Upper lobe of left lung (tissue), 6 donors: ENCODE measurements at places on chromosomes 1 and 21.

GRCh38 chr1:163013826-163014600, 55.1 kb upstream of the RGS4 start:
- DNase-seq, result no peak

DNA sequence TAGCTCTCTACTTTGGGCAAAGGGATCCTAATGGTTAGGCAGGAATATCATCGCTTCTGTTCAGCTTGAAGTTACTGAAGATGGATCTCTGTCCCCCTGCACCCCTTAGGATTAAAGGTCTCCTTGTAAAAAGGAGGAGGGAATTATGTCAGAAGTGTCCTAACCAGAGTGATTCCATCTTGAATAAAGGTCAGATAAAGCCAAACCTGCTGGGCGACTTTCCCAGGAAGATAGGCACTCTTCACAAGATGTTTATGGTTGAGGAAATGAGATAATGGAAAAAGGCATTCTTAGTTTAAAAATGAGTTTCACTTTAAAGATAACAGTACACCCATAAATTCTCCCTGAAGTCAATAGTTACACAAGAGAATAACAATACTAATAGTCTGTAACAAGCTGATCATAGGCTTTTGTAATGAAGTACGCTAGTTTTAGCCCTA, 1.7 kb upstream of the NENF start:
- no peak for DNase-seq

DNA sequence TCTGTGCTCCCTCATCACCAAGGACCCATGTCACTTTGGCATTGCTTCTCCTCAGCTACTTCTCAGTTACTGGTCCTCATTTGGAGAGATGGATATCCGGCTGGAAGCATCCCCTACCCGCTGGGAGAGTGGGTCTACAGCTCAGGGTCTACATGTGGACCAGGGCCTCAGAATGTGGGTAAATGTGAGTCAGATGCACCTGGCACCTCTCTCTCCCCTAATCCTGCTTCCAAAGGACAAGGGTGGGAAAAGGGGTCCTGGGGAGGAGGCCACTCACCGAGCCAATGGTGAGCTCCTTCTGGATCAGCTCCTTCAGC, 908 bp downstream of the S100A6 start:
- no peak for DNase-seq

DNA sequence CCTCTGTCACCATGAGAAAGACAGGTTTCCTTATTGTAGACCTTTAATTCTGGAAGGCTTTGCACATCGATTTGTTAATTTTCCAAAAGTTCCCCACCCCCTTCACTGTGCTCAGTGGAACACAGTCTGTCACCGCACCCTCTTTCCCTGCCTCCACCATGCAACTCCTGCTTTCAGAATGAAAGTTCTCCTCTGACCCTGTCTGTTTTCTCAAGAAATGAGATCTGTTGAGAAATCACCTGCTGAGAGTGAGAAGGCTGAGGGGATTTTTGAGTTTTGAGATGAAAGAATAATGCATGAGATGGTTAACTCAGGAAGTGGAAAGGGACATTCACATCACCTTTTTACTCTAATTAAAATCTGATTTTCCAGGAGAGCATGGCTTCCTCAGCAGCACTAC, 99.6 kb downstream of the CYYR1 start:
- DNase-seq, result no peak

DNA sequence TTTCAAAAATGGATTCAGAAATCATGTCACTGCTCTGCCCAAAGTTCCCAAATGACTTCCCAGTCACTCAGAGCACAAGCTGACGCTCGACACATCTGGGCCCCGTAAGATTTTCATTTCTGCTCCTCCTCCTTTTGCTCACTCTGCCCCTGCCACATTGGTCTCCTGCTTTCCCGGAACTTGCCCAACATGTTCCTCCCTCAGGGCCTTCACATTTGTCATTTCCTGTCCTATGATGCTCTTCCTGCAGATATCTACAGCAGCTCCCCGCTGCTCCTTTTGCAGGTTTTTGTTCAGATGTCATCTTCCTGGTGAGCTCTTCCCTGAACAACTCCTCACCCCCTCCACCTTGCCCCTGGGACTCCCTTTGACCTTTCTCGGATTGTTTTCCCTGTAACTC, 58.5 kb upstream of the IVNS1ABP start:
- DNase-seq, result no peak

- DNase-seq, result no peak
These were observed 227.9 kb downstream of the TRABD2B start for GRCh38 chr1:47769295-47769694.

DNA sequence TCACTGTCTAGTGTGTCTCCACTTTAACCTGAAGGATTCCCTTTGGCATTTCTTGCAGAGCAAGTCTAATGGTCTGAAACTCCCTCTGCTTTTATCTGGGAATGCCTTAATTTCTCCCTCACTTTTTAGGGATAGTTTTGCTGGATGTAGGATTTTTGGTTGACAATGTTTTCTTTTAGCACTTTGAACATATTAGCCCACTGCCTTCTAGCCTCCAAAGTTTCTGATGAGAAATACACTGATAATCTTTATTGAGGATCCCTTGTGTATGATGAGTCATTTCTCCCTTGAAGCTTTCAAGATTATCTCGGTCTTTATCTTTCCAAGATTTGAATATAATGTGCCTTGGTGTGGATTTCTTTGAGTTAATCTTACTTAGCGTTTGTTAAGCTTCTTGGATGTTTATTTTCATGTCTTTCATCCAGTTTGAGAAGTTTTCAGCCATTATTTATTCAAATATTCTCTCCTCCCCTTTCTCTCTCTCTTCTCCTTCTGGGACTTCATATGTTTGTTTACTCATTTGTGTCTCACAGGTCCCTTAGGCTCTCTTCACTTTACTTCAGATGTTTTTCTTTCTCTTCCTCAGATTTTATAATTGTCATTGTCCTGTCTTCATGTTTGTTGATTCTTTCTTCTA, 53.1 kb downstream of the STYXL2 start:
- DNase-seq, result no peak

- DNase-seq, result peak; percentile 82
These were observed 858 bp upstream of the SUSD4 start for GRCh38 chr1:223364685-223365382.

DNA sequence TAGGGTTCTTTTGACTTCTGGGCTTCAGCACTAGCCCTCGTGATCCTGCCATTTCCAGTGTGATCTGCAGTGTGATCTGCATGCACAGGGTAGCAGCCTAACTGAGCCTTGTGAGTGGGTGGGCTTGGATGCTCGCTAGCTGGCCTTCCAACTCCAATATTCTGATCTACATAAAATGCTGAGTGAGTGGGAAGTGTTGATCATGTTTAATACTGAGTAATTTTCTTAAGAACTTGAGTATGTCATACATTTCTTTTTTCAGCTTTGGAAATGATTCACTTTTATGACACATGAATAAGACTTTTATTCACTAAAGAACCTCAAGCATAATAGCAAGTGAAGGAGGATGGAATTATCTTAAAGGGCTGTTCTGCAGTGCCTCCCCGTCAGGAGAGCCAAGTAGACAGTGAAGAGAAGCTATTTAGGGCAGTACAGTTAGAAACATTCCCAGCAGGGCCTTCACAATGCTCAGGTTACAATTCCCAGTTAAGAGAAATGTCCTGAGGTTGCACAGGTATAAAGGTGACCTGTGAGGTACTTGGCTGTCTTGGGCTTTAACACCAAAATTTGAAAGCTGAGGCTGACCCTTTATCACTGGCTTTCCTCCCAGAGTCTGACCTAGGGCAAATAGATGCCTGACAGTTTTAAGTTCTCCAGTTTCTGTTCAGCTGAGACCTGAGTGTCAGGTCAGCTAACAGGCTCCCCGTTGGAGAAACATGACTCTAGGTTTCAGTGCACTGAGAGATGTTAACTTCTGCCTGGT, 29.1 kb upstream of the LRRC8C start:
- no peak for DNase-seq

GRCh38 chr1:178530037-178530402, 17.1 kb downstream of the TEX35 start:
- DNase-seq, result no peak

DNA sequence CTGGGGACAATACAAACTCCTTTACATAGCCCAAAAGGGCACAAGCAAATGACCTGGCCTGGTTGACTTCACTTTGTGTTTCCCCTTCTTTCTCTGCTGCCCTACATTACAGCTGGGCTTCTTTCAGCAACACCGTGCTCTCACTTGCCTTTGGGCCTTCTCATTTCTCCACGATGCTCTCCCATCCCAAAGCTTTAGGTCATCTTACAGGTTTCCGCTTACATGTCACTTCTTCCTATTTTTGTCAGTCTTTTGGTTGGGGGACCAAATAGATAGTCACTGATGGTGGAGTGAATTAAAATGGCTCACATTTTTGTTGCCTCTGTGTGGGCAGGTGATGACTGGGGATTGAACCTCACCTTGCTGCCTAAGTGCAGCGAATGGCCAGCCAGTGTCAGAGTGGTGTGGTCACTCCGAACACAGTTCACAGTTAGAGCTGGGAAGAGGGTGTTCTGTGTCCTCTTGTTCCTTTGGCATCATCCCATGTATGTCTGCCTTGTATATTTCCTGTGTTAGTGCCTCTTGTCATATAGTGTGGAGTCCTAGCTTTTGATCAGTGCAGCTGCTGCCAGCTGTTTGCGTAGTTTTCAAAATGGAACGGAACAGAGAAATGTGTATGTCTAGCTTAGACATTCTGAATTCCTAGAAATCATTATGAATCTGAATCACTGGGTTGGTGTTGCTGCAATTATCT, 134.8 kb downstream of the NOS1AP start:
- DNase-seq, result no peak

GRCh38 chr21:34926803-34927467, 122.2 kb downstream of the RUNX1 start:
- no peak for DNase-seq

- peak; percentile 37 for DNase-seq
These were observed 37.7 kb downstream of the SH3GLB1 start for GRCh38 chr1:86741947-86742572.

GRCh38 chr1:53303726-53304515, 23.9 kb downstream of the LRP8 start:
- no peak for DNase-seq

- DNase-seq, result no peak
These were observed 22.7 kb downstream of the SYT6 start for GRCh38 chr1:114130846-114131525.

DNA sequence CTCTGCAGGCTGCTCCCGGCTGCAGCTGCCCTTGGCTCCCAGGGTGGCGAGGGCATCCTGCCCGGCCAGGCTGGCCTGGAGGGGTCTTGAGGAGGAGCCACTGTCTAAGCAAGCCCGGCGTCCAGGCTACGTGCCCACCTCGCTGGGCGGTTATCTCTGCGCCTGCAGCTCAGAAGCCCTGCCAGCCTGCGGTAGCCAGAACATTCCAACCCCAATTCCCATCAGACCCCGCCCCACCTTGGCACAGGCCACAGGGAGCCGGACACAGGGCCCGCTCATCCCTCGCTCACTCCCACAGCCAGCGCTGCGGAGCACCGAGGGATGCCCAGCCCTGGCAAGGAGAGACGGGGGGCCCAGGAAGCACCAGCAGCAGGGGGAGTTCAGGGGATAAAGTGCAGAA, 53.9 kb downstream of the MEGF6 start:
- DNase-seq, result no peak

DNA sequence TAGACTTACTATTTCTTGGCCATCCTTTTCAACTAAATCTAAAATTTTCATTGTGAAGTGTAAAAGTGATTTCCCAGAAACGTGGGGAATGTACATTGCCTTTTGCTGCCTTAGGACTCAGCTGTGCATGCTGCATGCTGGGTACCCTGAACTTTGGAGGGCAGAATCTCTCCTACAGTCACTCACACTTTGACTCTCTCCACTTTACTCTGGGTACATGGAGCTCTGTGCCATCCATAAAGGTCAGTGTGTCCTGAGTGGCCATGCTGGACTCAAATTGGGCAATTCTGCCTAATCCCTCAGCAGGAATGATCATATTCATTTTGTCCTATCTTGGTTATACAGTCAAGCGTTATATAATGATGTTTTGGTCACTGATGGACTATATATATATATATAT, 105.6 kb downstream of the NR5A2 start:
- no peak for DNase-seq

- DNase-seq, result no peak
These were observed 3.6 kb downstream of the ADGRL2 start for GRCh38 chr1:81804312-81804711.

- DNase-seq, result peak; percentile 81
These were observed 54.1 kb upstream of the SAMD11 start for GRCh38 chr1:869499-870244.

GRCh38 chr1:29481031-29481430, 244.7 kb downstream of the PTPRU start:
- DNase-seq, result no peak

- DNase-seq, result peak; percentile 98
These were observed at the start of gene MFSD2A for GRCh38 chr1:39954870-39955546. Gene MFSD2A (plus strand): TSS chr1:39955145. CDS start chr1:39955293, 148 bp downstream.

DNA sequence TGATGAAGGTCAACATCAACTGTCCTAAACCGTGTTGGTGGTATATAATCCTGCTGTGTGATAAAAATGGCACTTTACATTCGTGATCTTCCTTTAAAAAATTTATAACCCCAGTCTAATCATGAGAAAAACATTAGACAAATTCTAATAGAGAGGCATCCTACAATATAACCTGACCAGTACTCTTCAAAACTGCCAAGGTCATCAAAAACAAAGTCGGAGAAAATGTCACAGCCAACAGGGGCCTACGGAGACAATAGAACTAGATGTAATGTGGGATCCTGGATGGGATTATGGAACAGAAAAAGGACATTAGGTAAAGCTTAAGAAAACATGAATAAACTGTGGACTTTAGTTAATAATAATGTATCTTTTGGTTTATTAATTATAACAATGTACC, 25.0 kb downstream of the CDKN2C start:
- DNase-seq, result no peak

DNA sequence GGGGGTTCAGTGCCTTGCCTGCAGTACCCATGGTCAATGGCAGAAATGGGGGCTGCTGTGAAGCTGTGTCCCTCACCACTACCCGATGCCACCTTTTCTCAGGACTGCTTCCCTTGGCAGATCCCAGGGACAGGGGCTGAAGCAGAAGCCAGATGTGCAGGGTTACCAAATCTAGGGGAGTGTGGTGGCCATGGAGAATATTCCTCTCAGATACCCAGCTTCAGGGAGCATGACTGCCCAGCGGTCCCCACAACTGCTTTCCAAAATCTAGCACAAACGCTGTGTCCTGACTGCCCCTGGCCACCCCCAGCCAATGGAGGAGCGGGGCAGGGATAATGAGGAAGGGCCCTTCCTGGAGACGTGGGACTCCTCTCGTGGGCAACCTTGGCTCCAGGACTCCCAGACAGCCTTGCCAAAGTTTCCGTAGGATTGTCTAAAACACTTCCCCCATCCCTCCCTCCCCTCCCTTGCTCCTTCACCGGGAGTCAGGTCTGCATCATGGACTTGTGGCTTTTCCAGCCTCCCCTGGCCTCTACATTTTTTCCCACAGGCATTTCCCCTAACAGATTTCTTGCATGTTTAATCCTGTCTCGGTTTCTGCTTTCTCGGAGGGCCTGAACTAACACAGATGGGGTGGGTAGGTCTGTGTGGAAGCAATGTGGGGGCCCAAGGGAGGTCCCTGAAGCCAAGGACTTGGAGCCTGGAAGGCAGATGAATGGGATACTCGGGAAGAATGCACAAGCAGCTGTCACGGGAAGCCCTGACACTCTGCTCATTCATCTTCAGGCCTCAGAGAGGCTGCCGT, 80.5 kb downstream of the OMA1 start:
- DNase-seq, result no peak
